Naive B cell (primary cell): ENCODE measurements at places on chromosomes 12 and 14. TPM values are rescaled to one million over a fixed set of nuclear protein-coding genes. Genes with fewer than 3 reads are reported as not detected.

GRCh38 chr14:99064262-99064954 lies 207.6 kb downstream of the BCL11B start:
- H3K27ac ChIP-seq: no peak overlapping the region
- no peak overlapping the region for H3K4me3 ChIP-seq
- no peaks in the 10 kb centered on the region for H3K4me1 ChIP-seq
- no peak for DNase-seq
- H3K36me3 ChIP-seq: no peaks in the 10 kb centered on the region

DNA sequence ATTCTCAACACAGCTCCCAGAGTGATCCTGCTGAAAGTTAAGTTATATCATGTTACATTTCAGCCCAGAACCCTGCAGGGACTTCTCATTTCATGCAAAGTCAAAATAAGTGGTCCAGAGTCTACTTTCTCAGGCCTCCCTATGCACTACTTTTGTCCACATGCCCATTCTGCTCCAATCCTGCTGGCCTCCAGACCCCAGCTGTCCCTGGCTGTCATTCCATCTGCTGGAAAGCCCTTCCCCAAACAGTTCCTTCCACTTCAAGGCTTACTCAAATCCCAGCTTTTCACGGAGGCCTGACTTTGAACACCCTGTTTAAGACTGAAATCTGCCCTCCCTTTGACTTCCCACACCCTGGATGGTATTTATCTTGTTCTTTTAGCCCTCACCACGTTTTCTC lies 109.8 kb upstream of the DNM1L start:
- peaks cover 11% of the 10 kb centered on the region for H3K4me1 ChIP-seq
- H3K27ac ChIP-seq: no peak overlapping the region
- no peaks in the 10 kb centered on the region for H3K36me3 ChIP-seq
- no peak overlapping the region for H3K4me3 ChIP-seq
- no peak for DNase-seq

DNA sequence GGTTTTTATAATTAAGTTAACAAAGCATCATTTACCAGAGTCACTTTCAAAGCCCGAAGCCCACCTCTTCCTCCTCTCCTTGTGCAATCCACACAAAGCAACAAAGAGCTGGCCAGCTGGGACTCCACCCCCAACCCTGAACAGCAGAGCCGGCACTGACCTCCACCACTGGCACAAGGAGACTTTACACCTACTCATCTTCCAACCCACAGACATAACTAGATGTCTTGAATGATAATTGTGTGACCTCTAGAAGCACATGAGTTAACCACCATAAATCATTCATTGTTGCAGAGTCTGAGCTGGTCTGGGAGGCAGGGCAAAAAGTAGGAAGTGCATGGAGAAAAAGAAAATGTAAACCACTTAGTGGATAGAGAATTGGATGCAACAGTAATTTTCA lies 72.2 kb downstream of the ST8SIA1 start:
- no peak overlapping the region for H3K27ac ChIP-seq
- H3K4me1 ChIP-seq: no peaks in the 10 kb centered on the region
- H3K36me3 ChIP-seq: no peaks in the 10 kb centered on the region
- no peak for DNase-seq
- no peak overlapping the region for H3K4me3 ChIP-seq

DNA sequence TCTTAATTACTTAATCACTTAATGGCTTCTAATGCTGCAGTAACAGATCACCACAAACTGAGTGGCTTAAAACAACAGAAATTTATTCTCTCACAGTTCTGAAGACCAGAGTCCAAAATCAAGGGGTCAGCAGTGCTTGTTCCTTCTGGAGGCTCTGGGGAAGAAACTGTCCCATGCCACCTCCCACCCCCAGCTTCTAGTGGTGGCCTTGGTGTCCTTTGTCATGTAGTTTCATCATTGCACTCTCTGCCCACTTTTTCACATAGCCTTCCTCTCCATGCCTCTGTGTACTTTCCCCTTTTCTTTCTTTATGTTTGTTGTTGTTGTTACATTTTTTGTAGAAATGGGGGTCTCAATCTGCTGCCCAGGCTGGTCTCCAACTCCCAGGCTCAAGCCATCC lies 16.1 kb upstream of the UBC start:
- H3K27me3 ChIP-seq: no peaks in the 10 kb centered on the region
- peaks cover 8% of the 10 kb centered on the region for H3K36me3 ChIP-seq
- no peak overlapping the region for H3K27ac ChIP-seq
- no peak for DNase-seq
- peaks cover 31% of the 10 kb centered on the region for H3K4me1 ChIP-seq

Gene RND1
- 3.4 TPM for polyA plus RNA-seq

GRCh38 chr14:31877255-31877798 lies 199.8 kb upstream of the ARHGAP5 start:
- no peaks in the 10 kb centered on the region for H3K27me3 ChIP-seq
- no peaks in the 10 kb centered on the region for H3K36me3 ChIP-seq
- no peak for DNase-seq
- H3K27ac ChIP-seq: peak overlapping the region; percentile 25

- H3K27ac ChIP-seq: no peak overlapping the region
- peaks cover 49% of the 10 kb centered on the region for H3K4me1 ChIP-seq
- H3K4me3 ChIP-seq: no peak overlapping the region
- H3K27me3 ChIP-seq: no peaks in the 10 kb centered on the region
- no peak for DNase-seq
These were observed 2.6 kb upstream of the TRMT61A start for GRCh38 chr14:103526247-103526913.

- no peaks in the 10 kb centered on the region for H3K36me3 ChIP-seq
- no peaks in the 10 kb centered on the region for H3K4me1 ChIP-seq
- H3K27me3 ChIP-seq: no peaks in the 10 kb centered on the region
- no peak overlapping the region for H3K27ac ChIP-seq
These were observed 127.7 kb downstream of the C12orf50 start for GRCh38 chr12:87901457-87901856.

DNA sequence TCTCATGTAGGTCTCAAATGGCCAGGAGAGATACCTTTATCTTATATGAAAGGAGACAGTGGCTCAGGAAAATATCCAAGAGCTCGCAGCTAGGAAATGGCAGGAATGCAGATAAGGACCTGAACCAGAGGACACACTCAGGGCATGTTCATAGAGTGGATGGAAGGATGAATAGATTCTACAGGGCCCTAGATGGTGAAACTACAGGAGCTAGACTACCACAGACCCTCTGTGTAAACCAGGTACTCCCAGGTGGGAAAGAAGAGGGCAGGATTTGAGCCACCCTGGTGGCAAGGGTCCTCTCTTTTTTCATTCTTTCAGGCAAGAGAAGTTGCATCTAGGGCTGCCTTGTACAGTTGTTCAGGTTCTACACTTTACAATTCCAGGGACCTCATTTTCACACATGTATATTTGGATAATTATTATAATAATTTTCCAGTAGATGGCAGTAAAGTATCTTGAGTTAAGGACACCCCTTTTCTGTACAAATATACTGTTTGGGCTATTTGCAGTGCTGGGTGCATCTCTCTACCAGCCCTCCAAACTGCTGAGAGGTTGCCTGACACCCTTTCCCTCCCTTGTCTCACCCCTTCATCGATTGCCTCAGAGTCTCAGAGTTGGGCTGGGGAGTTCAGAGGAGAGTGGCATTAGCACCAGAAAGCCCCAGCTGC lies 10.5 kb upstream of the ZDHHC22 start:
- no peak for DNase-seq
- no peaks in the 10 kb centered on the region for H3K36me3 ChIP-seq
- no peak overlapping the region for H3K4me3 ChIP-seq

DNA sequence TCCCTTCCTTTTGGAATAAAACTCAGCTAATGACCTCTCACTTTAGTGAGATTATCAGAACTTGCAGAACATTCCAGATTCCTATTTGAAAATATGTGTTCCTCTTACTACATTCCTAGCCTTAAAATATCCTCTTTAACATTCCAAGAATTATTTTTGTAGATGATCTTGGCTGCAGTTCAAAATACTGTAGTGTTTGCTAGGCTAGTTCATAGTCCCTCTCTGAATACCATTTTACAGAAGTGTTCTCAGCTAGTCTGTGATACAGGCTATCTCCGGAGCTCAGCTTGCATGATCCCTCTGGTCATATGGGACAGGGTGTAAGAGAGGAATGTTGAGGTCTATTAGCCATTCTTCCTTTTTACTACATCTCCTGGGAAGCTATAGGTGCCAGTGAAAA lies 17.6 kb upstream of the GPR33 start:
- no peaks in the 10 kb centered on the region for H3K4me1 ChIP-seq
- no peaks in the 10 kb centered on the region for H3K27me3 ChIP-seq
- H3K36me3 ChIP-seq: no peaks in the 10 kb centered on the region
- DNase-seq: no peak
- no peak overlapping the region for H3K27ac ChIP-seq

- no peak overlapping the region for H3K4me3 ChIP-seq
- H3K27ac ChIP-seq: no peak overlapping the region
- H3K4me1 ChIP-seq: no peaks in the 10 kb centered on the region
- no peaks in the 10 kb centered on the region for H3K27me3 ChIP-seq
- no peak for DNase-seq
- H3K36me3 ChIP-seq: no peaks in the 10 kb centered on the region
These were observed 266.3 kb upstream of the PRKD1 start for GRCh38 chr14:30193845-30194501.

DNA sequence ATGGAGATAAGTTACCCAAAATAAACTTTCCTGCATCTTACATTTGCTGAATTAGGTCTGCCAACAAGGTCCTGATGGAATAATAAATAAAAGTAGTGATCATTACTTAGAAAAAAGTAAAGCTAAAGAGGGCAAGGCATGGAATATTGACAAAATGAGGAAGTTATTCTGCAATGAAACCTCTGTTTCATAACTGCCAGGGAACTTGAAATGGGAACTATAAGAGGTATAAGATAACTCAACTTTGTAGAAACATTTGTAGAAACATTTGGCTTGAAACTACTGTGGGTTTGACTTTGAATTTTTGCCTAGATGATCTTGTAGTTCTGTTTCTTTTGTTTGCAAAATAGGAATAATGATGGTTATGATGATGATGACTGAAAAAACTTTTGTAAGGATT lies 18.7 kb upstream of the YBX3 start:
- DNase-seq: no peak
- no peak overlapping the region for H3K27ac ChIP-seq
- H3K4me1 ChIP-seq: no peaks in the 10 kb centered on the region
- H3K27me3 ChIP-seq: peaks cover 11% of the 10 kb centered on the region

DNA sequence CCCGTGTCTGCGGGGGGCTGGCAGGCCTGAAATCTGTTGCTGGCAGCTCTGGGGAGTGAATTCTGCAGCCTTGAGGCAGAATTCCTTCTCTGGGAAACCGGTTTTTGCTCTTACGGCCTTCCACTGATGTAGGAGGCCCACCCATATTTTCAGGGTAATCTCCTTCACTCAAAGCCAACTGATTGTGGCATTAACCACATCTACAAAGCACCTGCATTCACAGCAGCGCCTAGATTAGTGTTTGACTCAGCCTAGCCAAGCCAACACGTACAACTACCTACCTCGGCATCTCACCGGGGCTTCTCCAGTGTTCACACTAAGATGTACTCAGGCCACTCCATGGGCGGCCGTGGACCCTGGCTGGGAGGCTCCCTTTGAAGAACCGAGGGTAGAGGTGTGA lies 15.8 kb downstream of the C12orf43 start:
- no peak overlapping the region for H3K4me3 ChIP-seq
- no peak for DNase-seq
- peaks cover 4% of the 10 kb centered on the region for H3K4me1 ChIP-seq
- H3K27ac ChIP-seq: no peak overlapping the region

GRCh38 chr12:93127107-93127560 lies 198.0 kb upstream of the EEA1 start:
- H3K27me3 ChIP-seq: no peaks in the 10 kb centered on the region
- DNase-seq: no peak
- H3K4me1 ChIP-seq: peaks cover 21% of the 10 kb centered on the region
- H3K27ac ChIP-seq: no peak overlapping the region
- no peak overlapping the region for H3K4me3 ChIP-seq

DNA sequence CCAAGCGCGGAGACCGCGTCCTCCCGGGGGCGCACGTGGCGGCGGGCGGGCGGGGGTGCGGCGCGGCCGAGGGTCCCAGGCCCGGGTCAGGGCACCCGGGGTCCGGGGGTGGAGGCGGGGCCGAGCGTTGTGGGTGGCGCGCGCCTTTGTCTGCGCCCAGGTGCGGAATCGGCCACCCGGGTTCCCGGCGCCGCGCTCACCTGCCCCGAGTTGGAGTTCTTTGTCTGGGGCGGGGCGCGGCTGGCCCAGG lies 50.1 kb downstream of the LRCOL1 start:
- no peaks in the 10 kb centered on the region for H3K36me3 ChIP-seq
- no peak overlapping the region for H3K27ac ChIP-seq
- no peaks in the 10 kb centered on the region for H3K27me3 ChIP-seq
- DNase-seq: peak; percentile 35
- H3K4me1 ChIP-seq: peaks cover 31% of the 10 kb centered on the region

DNA sequence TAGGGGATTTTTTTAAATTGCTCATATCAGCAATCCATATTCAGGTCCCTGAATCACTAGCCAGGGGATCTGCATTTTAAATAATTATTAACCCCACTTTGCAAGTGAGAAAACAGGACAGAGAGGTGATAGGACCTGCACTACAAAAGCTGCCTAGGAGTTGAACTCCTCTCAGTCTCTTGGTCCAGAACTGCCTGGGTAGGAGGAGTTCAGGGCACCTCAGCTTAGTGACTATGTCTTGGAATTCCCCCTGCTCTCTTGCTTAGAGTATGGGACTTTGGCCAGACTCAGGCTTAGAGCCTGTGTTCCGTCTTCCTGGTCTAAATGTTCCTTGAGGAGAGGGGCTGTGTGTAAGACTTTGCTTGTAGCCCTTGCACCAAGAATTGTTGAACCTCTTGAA lies 68.2 kb upstream of the WSCD2 start:
- H3K27ac ChIP-seq: no peak overlapping the region
- H3K27me3 ChIP-seq: peaks cover 14% of the 10 kb centered on the region
- no peak overlapping the region for H3K4me3 ChIP-seq
- no peaks in the 10 kb centered on the region for H3K36me3 ChIP-seq
- no peaks in the 10 kb centered on the region for H3K4me1 ChIP-seq

Gene RNASE2
- polyA plus RNA-seq: 1.3 TPM

- peak overlapping the region; percentile 44 for H3K27ac ChIP-seq
- H3K4me3 ChIP-seq: peak overlapping the region; percentile 78
- H3K36me3 ChIP-seq: no peaks in the 10 kb centered on the region
These were observed 8.2 kb upstream of the BATF start for GRCh38 chr14:75513911-75514672.

DNA sequence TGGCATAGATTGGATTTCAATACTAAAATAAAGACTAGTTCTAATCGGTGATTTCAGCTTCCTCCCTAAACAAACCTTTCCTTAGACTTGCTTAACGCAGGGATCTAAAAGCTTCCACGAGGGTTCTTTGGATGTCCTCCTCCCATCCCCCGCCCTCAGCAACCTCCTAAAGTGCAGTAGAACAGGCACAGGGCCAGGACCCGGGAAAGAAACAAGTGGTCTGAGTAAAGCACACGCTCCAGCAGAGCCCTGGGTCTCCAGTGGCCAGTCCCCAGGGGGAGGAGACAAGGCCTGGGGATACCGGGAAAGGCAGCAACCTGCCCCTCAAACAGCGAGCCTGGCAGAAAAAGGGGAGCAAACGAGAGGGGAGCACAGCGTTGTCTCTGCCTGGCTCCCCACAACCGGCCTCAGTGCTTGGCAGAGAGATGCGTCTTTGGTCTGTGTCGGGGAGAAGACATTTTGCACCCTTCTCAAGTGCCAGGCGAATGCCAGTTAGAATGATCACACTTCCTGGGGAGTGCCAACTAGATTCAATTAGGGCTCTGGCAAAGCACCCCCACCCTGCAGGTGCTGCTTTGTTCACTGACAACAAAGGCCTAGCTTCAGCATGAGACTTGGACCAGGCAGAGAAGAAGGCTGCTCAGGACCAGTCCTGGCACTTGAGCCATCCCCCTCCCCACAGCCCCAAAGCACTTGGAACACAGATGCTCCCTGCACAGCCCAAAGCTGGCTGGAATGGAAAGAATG lies 17.1 kb upstream of the SLC6A12 start:
- no peaks in the 10 kb centered on the region for H3K4me1 ChIP-seq
- H3K27ac ChIP-seq: no peak overlapping the region
- H3K36me3 ChIP-seq: no peaks in the 10 kb centered on the region
- peaks cover 36% of the 10 kb centered on the region for H3K27me3 ChIP-seq
- no peak for DNase-seq

Gene MGP
- polyA plus RNA-seq: 0.57 TPM

Gene FOS
- polyA plus RNA-seq: 863 TPM

Gene BDKRB1
- not detected for polyA plus RNA-seq
